Chondrocyte (in vitro differentiated cells): ENCODE measurements at places on chromosomes 16 and 17. TPM values are rescaled to one million over a fixed set of nuclear protein-coding genes. Genes with fewer than 3 reads are reported as not detected.

C1QTNF1 gene
- total RNA-seq, result 74.7 to 96.2 TPM (median 74.9 TPM) in 3 replicates

SLC5A10 gene
- total RNA-seq, result not detected in 3 replicates

SLC12A3 gene
- total RNA-seq, result not detected in 3 replicates

MT1F gene
- 2.6 to 5.8 TPM (median 4.4 TPM) in 3 replicates for total RNA-seq

CDH1 gene
- total RNA-seq, result 0.35 to 0.38 TPM in 2 of 3 replicates, not detected in the other

HOXB9 gene
- total RNA-seq, result 0.20 TPM in 1 of 3 replicates, not detected in the others

ZG16B gene
- total RNA-seq, result 2.1 to 2.6 TPM in 2 of 3 replicates, not detected in the other
